HS-27A (cell line): ENCODE measurements at places on chromosomes 3 and 15.

DNA sequence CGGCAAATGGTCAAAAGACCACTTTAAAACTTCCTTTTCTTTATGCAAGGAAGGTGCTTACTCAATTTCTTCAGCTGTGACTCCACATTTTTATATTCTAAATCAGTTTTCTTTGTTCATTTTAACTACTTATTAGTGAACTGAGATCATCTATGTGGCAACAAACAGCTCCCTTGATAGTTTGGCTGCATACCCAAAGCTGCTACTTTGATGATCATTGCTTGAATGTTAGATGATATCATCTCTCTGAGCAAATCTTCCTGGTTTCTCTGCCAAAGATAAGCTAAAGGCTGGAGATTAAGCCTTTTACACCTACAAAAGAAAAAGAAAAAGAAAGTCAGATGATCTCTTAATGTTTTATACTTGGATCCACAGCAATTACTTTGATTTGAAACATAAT is 95.5 kb downstream of the DPH6 start:
- DNase-seq: no peak

DNA sequence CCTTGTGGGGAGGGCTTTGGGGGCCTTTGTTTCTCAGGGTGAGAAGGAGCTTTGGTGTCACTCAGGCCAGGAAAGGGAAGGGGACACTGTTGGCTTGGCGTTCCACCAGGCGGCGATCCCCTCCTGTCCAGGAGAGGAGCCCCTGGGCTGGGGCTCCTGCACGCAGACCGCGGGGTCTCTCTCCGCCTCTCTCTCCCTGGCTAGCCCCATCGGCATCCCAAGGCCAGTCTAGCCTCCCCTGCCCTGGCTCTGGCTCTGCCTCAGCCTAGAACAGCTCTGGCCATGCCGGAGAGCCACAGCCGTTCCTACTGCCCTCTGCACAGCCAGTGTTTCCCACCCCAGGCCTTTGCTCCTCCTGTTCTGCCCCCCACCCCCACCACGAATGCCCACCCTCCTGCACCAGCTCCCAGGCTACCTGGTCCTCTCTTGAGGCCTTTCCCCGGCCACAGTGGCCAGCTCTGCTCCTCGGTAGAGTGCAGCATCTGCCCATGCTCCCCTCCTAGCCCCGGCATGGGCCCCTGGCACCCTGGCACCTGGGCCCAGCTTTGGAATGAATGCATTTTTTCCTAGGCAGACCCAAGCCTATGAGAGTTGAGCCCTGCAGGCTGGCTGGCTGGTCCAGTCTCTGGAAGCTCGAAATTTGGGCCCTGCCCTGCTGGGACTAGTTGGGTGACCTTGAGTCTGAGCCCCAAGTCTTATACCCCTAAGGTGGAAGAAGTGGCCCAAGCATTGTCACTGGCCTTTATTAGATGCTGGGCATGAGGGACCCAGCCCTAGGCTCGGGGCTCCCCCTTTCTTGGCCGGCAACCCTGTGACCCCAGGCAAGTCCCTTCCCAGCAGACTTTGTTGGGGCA is 2.4 kb downstream of the PLXNA1 start:
- no peak for DNase-seq

DNA sequence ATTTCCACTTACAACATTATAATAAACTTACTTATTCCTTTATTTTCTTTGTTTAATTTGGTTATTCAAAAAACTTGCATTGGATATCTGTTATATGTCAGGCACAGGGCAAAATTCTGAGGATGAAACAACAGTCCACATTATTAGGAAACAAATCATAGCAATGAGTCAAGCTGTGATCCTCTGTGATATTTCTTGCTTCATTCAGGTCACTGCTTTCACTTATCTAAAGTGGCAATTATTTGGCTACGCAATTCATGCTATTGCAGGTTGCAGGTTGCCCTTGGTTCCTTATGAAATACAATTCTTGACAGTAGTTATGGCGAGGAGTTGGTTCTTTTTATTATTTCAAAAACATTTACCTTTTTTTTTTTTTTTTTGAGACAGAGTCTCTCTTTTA is 66.4 kb upstream of the CNTN6 start:
- no peak for DNase-seq

DNA sequence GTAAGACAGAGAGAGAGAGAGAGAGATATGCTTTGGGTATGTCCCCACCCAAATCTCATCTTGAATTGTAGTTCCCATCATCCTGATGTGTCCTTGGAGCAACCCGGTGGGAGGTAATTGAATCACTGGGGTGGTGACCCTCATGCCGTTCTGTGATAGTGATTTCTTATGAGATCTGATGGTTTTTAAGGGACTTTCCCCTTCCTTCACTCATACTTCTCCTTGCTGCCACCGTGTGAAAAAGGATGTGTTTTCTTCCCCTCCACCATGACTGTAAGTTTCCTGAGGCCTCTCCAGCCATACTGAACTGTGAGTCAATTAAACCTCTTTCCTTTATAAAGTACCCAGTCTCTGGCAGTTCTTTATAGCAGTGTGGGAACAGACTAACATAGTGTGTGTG is 60.3 kb downstream of the EOMES start:
- DNase-seq: no peak

- DNase-seq: peak; percentile 40
Observed at GRCh38 chr3:112061152-112061551, 25.0 kb upstream of the C3orf52 start.

DNA sequence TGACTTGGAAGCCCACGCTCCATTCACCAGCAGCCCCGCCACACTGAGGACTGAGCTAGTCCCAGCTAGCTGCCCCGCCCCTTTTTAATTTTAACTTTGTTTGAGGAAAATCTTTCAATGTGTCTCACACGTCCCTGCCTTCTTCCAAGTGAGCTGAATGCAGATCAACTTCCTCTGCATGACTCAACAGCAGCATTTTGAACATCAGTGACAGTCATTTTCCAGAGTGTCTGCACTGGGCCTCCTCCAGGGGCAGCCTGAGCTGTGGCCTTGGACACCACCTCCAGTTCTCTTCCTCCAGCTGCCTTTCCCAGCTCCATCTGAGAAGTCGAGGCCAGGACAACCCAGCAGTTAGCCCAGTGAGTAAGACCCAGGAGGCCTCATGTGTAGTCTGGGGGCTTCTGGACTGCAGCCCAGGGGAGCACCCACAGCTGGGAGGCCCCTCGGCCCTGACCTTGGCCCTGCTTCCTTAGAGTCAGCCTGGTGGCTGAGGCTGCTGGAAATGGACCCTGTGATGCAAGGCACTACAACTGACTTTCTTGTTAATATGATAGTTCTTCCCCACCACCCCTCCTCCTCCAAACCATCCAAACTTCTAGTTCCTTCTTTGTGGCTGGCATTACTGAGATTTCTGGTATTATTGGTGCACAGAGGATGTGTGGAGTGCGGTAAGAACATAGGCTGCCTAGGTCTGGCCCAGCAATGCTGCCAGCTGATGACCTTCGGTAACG is 21.4 kb upstream of the ESYT3 start:
- no peak for DNase-seq

DNA sequence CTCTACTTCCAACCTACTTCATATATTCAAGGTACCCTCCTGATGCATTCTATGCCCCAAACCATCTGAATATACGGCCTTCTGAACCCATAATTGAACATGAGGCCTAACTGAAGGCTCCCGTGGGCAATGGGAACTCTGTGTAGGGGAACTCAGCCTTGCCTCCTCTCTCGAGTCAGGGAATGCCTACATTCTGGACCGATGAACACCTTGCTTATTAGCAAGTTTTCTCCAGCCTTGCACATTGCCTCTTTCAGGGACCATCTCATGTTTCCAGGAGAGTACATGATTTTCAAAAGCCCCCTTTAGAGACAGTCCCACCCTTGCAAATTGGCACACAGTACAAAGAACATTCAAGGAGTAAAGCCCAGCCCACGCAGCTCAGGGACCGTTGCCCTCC is 26.3 kb upstream of the GALNT15 start:
- DNase-seq: no peak

DNA sequence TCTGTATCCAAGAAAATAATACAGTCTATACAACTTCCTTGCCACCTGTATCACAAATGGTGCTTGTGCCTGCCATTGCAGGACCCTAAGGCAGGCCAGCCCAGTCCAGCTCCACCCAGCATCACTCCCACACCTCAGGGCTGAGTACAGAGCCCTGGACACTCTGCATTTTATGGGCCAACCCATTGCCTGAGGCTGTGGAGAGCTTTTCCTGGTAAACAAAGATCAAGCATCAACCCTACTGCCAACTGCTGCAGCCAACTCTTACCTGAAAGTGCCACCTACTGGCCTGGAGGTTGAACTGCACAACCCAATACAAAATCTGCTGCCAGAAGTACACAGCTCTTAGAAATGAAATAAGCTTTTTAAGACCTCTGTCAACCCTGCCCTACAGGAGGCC is 1082.2 kb downstream of the NAALADL2 start:
- no peak for DNase-seq

- DNase-seq: no peak
Observed at GRCh38 chr3:45716790-45717336, 27.7 kb downstream of the SACM1L start.

DNA sequence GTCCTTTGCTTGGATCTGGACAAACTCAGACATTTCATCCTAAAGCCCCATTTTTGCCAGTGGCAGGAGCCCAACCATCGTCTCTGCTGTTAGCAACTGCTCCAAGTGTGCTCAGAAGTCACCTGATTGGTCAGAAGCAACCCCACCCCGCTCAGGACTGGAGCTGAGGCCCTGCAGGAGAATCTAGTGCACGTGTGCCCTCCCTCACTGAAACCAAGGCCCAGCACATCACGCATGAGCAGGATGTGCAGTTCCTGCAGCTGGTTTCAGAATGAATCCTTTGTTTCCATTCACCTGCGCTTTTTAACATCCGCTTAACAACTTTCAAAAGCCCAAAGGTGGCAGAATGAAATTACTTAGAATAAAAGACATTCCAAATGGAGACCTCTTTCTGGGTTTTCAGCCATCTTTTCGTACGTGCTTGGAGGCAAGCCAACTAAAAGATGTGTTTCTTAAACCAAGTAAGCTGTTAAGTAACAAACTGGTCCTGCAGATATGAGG is 81.2 kb downstream of the SRGAP3 start:
- DNase-seq: no peak

- DNase-seq: no peak
Observed at GRCh38 chr3:27584874-27585273, 100.7 kb upstream of the SLC4A7 start.
